Stimulated activated CD8-positive, alpha-beta memory T cell treated with anti-CD3 and anti-CD28 coated beads, Interleukin-15, amount 100 ng/mL, for 48 hours (primary cell): ENCODE measurements at places on chromosomes 2 and 18.

DNA sequence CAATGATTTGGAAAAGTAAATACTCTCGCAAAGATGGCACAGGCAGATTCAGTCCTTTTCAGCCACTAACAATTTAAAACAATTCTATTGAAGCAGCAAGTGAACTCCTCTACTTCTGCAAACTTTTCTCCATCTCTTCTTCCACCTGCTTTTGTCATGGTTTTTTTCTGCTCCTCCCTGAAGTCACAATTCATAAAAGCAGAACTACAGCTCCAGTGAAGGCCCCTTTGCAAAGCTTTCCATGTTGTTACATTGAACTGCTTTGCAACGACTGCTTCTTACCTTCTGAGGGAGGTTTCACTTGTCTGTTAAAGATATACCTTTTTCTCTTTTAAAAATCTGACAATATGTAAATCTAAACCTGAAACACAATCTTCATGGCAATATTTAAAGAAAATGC is 3.7 kb upstream of the SERTAD2 start:
- no peak for DNase-seq

GRCh38 chr2:34332813-34333212 is 733.7 kb upstream of the FAM98A start:
- no peak for DNase-seq

DNA sequence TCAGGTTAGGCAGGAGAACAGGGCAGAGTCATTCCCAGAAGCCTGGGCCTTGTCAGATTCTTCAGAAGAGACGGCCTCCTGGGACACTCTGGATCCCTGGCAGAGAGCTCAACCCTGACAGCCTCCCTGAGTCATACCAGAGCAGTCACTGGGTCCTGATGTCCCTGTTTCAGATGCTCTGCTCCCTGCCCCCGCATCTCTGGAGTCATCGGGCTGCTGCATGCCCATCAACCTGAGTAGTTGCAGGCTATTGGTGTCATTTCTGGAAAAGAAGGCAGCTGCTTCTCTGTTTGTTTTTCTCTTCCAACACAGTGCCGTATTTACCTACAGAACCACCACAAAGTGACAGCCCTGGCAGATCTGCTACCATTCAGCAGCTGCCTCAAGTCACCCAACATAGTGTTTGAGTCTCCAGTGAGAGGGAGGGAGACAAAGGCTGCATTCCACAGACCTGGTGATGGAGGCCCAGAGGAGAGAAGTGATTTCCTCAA is 145.1 kb downstream of the B3GNT2 start:
- DNase-seq: no peak

- peak; percentile 99 for DNase-seq
Observed at GRCh38 chr2:44168681-44169154, at the start of gene PPM1B. Gene PPM1B (plus strand): TSS chr2:44168875. CDS start chr2:44201200, 32,325 bp downstream.

DNA sequence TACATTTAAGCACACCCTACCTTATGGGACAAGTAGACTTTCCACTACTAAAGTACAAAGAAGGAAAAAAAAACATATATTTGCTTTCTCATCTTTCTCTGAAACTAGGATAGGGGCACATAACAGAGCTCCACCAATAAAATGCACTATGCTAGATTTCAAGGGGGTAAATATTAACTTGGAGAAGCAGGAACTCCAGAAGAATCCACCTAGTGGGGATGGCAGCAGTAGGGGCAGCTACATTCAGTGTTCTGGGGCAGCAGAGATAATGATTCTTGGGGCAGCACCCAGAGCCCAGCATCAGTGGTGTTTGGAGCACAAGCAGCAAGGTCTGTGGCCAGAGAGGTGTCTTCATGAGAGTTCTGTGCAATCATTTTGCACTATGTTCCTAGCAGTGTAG is 64.7 kb downstream of the DTNB start:
- no peak for DNase-seq

GRCh38 chr2:68404893-68405799 is 40.1 kb downstream of the PLEK start:
- DNase-seq: no peak

- no peak for DNase-seq
Observed at GRCh38 chr18:35141077-35141476, 99.8 kb upstream of the ZNF397 start.

DNA sequence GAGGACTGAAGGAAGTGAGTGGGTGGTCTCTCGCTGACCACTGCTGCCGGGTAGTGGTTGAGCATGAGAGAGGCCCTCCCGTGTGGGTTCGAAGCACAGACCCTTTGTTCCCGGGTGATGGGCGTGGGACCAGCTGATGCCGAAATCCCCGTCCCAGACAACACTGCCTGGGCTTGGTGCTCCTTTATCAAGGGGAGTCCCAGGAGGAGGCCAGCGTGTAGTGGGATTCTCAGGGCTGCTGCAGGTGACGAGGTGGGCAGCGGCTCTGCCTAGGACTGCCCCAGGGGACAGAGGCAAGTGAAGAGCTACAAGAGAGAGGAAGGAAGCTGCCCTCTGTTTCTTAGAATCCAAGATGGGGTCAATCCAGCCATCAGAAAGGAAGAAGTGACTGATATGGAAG is 251.3 kb upstream of the PXDN start:
- DNase-seq: no peak

DNA sequence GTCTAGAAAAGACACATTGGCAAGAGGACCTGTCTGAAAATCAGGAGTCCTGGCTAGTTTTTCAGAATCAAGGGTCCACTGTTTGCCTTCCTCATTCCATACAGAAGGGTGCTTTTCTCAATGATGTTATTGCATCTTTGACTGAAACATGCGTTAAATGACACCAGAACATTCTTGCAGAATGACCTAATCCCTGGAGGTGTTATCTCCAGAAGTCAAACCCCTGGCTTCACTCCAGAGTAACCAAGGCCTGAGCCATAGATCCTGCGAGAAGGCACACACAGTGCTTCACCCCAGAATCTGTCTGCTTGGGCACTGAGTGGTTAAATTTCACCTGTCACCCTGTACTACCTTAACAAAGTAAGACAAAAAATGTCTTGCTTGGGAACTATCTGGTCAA is 1055.2 kb upstream of the FANCL start:
- no peak for DNase-seq

DNA sequence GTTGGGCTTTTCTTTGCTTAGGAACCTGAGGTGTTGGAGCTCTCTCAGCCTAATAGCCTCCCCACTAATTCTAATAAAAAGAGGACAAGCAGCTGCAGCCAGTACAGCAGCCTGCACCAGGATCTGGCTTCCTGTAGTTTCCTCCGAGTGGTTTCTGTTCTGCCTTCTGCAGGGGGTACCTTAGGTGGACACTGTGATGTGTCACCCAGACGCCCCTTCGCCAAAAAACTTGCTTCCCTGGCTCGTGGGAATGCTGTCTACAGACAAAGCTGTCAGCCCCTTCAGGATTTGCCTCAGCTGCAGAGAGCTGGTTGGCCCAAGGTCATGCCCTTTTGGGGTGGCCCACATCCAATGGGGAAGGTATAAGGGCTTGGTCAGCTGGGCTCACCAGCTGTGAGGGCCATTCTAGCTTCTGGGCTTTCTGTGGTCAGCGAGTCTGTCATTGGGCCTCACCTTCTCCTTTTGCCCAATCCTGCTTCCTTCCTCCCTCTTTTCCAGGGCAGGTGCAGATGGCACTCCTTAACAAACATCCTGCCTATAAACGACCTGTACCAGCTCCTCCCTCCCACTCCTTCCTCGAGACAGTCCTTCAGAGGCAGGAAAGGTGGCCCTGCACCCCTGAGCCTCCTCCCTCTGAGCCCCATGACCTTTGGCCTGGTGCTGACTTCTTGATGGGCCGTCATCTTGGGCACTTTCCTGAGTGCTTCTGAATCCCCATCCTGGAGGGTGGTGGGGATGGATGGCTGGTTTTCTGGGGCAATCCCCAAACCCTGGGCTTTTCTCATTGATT is 44.0 kb upstream of the ROCK2 start:
- DNase-seq: no peak

DNA sequence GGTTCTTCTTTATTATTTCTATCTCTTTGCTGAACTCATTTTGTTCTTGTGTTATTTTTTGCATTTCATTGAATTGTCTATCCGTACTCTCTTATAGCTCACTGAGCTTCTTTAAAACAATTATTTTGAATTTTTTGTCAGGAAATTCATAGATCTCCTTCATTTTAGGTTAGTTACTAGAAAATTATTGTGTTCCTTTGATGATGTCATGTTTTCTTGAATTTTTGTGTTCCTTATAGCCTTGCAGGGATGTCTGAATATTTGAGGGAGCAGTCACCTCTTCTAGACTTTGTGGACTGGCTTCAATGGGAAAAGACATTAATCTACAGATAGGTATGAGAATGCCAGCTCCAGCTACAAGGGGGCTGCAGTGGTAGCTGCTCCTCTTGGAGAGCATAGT is 20.7 kb upstream of the OSBPL6 start:
- DNase-seq: no peak

DNA sequence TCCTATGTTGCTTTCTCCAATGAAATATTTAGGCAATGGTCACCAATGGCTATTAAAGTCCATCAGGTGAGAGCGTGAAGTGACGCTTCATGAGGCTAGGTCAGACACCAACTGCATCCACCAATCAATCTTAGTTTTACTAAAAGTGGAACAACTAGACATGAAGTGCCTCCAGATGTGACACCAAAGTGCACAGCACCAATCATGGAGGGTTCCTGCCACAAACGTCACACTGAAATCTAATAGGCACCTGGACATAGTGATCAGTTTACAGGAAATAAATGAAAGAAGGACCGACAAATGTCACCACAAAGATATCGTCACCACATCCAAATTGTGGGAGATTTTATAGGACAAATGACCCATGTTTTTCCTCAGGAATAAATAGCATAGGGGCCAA is 70.5 kb downstream of the PSMG2 start:
- DNase-seq: no peak

DNA sequence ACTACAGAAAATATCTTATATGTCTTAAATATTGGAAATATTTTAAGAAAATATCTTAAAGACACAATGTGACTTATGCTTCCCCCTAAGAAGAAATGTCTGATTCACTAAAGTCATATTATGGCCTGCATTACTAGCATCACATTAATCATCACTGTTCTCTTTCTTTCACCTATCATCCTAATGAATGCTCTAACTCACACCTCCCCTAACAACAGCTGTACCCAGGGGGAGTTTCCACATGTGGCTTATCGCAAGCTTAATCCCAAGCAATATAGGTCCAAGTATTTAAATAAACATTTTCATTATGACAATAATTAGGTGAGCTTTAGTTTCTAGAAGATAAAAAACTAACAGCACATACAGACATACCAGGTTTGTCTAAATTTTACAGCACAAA is 39.6 kb downstream of the REV1 start:
- DNase-seq: no peak

GRCh38 chr18:8771930-8772329 is 66.6 kb downstream of the MTCL1 start:
- no peak for DNase-seq

- no peak for DNase-seq
Observed at GRCh38 chr2:55903727-55904126, 19.9 kb downstream of the EFEMP1 start.

DNA sequence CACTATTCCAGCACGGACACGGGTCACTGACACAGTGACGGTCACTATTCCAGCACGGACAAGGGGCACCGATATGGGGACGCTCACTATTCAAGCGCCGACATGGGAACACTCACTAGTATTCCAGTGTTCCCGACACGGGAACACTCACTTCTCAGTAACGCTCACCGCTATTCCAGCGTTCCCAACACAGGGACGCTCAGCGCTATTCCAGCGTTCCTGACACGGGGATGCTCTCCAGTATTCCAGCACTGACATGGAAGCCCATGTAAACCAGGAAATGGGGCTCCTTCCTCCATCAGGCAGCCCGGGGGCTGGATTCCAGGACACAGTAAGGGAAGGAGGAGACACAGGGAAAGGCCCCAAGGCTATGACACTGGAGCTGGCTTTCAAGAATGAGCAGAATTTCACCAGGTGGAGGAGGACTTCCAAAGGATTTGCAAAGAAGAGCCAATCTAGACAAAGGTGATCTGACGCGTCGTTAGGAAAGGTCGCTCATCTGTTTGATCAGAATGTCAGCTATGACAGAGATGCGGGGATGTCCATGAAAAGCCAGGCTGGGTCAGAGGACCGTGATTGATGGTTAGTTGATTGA is 196.1 kb downstream of the EIPR1 start:
- DNase-seq: no peak

DNA sequence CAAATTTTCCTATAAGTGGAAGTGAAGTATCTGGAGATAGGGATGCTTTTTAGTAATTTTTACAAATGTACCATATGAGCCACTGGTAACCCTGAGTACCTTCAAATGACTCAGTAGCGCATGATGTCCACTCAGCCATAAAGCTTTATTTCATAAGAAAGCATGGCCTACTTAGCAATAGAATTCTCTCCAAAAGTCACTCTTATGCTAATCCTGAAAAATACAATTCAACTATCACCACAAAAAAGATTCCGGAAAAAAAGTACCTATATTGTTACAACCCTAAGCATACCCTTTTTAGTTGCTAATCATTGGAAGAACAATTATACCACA is 732.2 kb downstream of the SOCS6 start:
- no peak for DNase-seq

GRCh38 chr2:219856602-219857001 is 229.2 kb downstream of the SLC4A3 start:
- no peak for DNase-seq

GRCh38 chr18:38635709-38636430 is 1070.3 kb upstream of the CELF4 start:
- no peak for DNase-seq

- no peak for DNase-seq
Observed at GRCh38 chr18:57051657-57052044, 95.2 kb upstream of the BOD1L2 start.

GRCh38 chr2:101480764-101481163 is 5.9 kb upstream of the RFX8 start:
- DNase-seq: no peak

DNA sequence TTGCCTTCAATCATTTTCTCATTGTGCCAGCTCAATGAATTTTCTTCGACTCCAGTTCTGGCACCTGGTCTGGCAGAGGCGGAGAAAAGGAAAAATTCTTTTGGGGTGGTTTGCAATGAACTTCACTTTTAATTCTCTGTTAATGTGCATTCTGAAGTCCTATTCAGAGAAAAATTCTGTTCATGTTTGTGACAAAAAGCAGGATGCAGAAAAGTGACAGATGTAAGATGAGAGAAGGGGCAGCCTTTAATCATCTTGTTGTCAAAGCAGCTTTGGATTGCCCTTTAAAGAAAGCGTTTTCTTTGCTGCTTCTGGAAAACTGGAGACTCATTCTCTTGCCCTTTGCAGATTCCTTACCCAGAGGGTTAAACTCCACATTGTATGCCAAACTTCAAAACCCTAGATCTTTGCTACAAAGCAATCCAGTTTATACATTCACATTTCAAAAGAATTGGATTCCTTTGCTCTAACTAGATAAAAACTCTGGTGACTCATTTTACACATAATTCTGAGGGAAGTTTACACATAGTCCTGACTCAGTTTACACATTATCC is 94.6 kb upstream of the CAVIN2 start:
- no peak for DNase-seq
